GM18507 (cell line): ENCODE measurements at places on chromosomes 3 and 15.

DNA sequence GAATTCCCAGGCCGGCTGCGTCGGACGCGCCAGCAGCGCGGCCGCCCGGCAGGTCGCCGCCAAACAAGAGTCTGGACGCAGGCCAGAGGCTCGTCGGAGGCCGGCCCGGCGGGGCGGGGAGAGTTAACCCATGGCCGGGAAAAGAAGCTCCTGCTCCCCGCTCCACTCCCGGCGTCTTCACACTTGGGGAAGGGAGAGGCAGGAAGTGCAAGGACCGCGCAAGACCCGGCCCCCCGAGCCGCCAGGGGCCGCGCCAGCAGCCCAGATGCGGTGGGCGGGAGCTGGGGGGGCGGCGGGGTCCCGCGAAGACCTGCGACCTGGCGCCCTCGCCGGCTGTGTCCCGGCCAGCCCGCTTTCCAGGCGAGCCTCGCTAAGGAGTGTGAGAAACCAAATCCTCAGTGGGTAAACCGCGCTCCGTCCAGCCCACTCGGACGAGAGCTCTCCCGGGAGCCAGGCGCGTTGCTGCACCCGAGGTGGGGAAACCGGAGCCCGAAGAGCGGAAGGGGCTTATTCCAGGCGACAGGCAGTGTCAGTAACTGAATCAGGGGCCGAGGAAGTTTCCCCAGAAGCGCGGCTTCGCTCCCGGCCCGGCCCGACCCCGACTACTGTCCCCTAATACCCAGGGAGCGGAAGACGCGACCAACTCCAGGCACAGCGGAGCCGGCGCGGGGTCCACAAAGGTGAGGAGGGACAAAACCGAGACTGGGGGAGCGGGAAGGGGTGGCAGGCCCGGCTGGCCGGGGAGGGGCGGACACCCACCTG, 721 bp downstream of the ADAMTS7 start:
- DNase-seq, result no peak

DNA sequence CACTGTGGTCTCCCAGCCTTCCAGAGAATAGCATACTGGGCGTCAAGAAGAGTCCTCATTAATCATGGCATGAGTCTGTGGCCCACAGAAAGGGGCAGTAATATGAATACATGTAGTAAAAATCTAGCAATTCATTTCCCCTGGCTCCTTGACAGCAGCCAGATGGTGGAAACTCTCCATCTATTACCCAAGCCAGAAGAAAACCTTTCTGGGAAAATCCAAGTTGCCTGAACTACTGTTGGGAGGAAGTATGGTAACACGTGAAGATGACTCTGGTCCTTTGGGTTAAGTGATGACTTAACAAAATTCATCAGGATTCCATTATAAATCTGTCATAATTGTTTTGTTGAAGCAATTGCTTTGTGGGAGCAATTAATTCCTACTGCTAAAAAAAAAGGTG, 530.5 kb downstream of the FHIT start:
- DNase-seq, result no peak

- no peak for DNase-seq
Observed at GRCh38 chr3:23629181-23629894, 176.4 kb upstream of the UBE2E1 start.

- DNase-seq, result no peak
Observed at GRCh38 chr3:191263365-191263764, 64.3 kb downstream of the OSTN start.

- no peak for DNase-seq
Observed at GRCh38 chr3:24493746-24494617, 668 bp downstream of the THRB start.

DNA sequence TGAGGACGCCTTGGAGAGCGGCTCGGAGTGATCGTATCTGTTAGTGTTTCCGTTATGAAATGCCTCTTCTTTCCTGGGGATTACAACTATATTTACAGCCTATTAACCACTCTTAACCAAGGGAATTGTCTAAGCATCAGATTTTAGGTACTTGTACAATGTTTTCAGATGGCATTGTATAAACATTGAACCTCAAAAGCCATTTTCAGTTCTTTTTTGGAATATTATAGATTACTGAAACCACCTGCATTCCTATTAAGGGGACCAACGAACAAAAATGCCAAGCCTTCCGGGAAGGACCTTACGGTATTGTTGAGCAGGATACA, 1.1 kb downstream of the NEO1 start:
- no peak for DNase-seq

GRCh38 chr15:70142322-70143191, 44.8 kb upstream of the TLE3 start:
- DNase-seq, result no peak

DNA sequence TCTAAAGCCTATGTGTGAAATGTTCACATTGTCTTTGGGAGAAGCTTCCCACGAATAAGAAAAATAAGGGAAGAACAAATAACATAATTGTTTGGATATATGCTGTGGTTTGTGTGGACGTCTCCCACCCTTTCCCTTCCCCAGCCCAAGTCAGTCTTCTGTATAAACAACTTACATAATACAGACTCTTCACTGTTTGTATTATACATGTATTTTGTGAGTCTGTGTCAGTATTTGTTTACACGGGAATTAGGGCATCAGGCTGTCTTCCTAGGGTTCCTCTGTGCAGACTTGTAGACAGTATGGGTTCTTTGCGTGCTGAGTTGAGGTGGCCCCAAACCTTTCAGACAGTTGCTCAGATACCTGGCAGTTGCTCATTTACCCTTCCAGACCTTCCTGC, 103.4 kb downstream of the IGF1R start:
- DNase-seq, result no peak

DNA sequence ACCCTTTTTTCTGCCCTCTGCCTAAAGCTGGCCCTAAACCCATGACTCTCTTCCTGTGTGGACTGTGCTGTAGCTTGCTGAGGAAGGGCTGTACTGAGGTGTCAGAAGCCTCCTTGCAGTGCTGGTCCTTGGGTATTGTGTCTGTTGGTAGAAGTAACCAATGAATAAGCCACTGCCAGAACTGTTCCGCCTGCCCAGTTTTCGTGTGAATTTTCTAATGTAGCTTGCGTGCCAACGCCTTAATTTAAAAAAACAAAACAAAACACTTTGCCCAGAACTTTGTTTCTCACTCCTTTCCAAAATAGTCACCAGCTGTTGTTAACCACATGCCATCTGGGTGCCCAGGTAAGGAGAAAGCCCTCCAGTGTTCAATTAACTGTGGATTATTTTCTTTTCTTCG, 101.9 kb downstream of the KLHL25 start:
- DNase-seq, result no peak

DNA sequence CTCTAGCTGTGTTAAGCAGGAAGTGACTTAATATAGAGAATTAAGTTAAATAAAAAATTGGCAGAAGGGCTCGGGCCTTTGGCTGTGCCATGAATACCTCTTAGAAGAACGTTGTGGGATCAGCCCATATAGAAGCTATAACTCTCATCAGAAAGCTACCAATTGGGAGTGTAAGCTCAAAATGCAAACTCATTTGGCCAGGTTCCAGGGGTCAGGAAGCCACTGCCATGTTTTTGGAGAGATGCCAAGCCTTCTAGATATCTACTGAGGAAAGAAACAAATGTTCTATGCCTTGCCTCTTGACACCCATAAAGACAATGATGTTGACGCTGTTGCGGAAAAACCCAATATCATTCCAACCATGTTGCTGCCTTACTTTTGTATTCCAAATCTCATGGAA, 475.2 kb upstream of the TGFBR2 start:
- no peak for DNase-seq

DNA sequence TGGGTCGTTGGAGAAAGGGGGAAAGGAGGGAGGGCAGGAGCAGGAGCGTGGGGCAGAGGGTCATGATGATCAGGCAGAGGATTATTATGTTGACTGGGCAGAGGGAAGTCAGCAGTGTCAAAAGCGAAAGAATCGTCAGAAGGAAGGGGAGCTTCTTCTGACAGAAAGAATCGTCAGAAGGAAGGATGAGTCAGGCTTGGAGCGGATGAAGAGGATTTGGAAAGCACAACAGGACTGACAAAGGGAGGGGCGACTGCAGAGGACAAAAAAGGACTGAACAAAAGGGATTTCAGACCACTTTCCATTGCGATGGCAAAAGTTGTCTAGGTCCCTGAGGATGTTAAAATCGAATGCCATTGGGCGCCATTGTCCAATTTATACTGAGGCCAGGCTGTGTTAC, 1053.5 kb downstream of the SI start:
- no peak for DNase-seq

DNA sequence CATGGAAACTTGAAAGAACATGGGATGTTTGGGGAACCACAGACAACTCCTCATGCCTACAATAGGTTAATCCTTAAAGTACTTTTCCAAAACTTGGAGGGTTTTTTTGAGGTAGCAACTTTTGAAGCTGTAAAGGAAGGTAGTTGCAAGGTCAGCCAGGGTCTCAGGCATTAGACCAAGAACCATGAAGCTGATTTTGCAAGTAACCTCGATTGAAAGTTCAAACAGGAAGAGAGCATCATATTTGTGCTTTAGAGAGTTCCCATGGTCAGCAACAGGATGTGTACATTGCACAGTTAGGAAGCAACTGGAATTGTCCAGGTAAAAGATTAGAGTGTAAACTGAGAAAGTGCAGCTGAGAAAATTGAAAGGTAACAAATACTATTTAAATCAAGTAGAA, 199.8 kb upstream of the NR2F2 start:
- DNase-seq, result no peak

- no peak for DNase-seq
Observed at GRCh38 chr15:69150336-69150735, 10.1 kb upstream of the GLCE start.

GRCh38 chr15:63038926-63039673, 3.4 kb upstream of the TPM1 start:
- DNase-seq, result no peak

DNA sequence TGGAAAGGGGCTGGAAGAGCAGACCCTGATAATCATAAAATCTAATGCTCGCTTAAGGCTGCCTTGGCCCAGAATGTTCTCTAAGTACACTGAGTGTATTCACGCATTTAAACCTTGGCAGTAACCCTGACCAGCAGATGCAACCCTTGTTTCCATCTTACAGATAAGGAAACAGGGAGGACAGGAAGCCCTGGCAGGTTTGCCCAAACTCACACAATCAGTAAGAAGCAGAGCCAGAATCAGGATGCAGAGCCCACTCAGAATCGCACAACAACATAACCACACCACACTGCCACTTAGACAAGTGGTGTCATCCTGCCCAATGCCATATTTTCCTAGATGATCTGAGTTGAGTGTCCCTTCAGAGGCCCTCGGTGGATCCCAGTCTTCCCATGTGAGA, 214.5 kb upstream of the HES1 start:
- no peak for DNase-seq

DNA sequence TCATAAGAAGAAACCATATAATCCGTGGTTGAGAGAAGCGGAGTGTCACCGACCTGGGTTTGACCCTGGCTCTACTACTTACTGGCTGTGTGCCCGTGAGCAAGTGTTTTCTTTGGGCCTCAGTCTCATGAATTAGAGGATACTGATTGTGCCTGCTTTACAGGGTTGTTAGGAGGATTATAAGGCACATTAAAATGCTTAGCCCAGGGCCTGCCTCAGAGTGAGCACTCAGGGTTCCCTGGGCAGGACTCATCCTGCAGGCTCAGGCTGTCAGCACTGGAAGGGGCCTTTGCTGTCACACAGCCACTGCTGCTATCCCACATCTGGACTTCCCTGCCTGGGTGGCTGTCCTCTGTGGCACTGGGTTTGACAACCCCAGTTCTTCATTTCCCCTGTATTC, 4.7 kb downstream of the PLA2G4F start:
- DNase-seq, result no peak

- no peak for DNase-seq
Observed at GRCh38 chr3:69856965-69857705, 117.9 kb downstream of the MITF start.

GRCh38 chr15:55823191-55823670, 80.3 kb upstream of the PRTG start:
- DNase-seq, result no peak

DNA sequence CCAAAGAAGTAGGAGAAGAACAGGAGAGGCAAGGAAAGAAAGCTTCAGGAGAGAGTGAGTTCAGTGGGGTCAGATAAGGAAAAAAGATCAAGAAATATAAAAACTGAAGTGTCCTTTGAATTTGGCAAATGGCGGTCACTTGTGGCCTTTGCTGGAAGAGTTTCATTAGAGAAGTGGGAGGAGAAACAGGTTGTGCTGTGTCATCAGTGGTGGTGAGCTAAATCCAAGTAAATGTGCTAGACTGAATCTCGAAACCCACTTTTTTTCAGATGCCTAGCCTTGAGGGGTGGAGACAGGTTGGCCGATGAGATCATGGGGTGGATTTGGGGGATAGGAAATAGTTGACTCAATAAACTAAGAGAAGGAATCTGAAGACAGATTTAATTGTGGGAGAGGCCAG, 43.7 kb downstream of the CHRD start:
- DNase-seq, result no peak

- DNase-seq, result no peak
Observed at GRCh38 chr3:46846624-46847542, 16.4 kb downstream of the MYL3 start.

DNA sequence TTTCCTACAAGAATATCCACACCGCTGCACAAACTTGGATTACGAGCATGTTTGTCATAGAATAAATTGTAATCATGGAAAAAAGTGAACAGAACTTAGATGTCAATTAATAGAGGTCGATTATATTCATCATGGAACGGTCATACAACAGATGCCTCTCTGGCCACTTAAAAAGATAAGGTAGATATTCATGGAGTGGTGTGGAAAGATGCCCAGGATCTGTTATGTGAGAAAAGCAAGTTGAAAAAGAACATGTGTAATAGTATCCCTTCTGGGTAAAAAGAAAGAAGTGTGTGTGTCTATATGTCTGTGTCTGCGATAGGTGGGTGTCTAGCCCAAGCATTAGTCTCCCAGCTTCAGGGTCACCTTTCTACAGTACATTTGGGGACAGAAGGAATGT, 113.3 kb downstream of the ANP32A start:
- no peak for DNase-seq

DNA sequence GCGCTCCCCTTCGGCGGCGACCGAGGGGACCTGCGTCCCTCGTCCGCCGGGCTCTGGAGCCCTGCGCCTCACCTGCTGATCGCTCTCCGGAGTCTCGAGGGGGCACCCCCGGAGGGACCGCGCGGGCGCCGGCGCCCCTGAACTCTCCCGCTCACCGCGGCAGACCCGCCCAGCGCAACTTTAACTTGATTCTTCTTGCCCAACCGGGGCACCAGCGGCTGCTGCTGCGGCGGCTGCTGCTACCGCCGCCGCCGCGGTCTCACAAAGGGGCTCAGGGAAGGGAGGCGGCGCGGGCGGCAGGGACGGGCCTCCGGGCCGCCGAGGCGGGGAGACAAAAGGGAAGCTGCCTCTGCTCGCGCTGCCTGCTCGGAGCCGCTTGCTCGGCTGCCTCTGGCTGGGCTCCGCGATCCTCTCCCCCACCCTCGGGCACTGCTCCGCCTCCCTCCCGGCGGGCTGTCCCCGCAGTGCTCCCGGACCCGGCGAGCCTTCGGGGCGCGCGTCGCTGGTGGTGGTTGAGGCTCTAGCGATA, at the start of gene PPM1L:
Gene PPM1L, plus strand, starts transcription at position 456 of the 529 bp plus-strand sequence.
- no peak for DNase-seq

GRCh38 chr3:195270817-195271409, at the start of gene XXYLT1:
Gene XXYLT1 (minus strand): TSS chr3:195271159. CDS start chr3:195271058, 101 bp downstream.
- peak; percentile 78 for DNase-seq
